Activated CD8-positive, alpha-beta memory T cell treated with anti-CD3 and anti-CD28 coated beads for 1 hour (primary cell): ENCODE measurements at places on chromosomes 7 and 10.

DNA sequence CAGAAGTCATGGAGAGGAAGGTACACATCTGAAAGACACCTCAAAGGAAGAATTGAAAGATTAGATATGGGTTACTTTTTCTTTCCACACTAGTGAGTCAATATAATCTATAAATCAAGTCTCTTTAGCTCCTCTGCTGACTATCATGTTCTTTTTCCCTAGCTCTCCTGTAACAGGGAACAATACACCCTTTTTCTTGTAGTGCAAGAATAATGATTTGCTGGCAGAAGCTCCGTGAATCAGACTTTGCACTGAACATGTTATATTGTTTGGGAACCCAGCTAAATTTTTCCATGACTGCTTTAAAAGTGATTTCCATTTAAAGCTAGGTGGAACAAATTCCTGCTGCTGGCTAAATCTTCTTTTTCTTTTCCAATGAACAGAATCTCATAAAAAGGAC is 756.6 kb upstream of the C7orf33 start:
- DNase-seq = no peak

DNA sequence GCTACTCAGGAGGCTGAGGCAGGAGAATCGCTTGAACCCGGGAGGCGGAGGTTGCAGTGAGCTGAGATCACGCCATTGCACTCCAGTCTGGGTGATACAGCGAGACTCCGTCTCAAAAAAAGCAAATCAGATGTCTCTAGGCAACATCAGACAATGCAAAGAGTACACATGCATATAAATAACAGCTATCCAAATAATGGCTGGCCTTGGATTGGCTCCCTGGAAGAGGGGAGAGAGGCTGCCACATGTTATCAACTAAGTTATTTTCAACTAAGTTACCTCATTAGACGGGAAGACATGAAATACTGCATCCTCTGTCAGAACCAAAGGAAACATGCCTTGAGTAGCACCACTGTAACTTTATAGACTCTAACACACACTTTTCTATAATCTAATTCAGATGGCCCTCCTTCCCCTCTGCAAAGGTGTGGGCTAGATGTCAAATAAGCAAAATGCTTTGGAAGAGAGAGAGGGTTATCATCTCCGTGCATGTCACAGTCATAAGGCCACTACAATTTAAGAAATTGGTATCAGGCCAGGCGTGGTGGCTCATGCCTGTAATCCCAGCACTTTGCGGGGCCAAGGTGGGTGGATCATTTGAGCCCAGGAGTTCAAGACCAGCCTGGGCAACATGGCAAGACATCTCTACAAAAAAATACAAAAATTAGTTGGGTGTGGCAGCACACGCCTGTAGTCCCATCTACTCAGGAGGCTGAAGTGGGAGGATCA is 22.5 kb upstream of the SPOCK2 start:
- no peak for DNase-seq

GRCh38 chr7:142894112-142894984 is 8.8 kb upstream of the TRPV6 start:
- no peak for DNase-seq

GRCh38 chr7:124152859-124153692 is 120.2 kb upstream of the TMEM229A start:
- DNase-seq = no peak

DNA sequence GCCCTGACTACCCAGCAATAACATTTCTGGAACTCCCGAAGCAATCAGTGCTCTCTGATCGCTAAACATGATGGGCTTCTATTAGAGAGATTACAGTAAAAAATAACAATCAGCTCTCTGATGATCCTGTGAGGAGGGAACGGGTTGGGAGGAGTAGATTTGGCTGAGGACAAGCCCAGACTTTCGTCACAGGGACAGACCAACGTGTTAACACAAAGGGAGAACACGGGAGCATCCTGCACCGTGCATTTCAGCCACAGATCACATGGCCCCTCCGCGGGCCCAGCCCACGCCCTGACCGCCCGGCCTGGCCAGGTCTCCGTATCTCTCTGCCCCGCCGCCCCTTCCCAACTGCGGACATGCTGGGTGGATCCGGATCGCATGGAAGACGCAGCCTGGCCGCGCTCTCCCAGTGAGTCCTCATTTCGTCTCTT is 95.0 kb upstream of the AGBL3 start:
- no peak for DNase-seq

GRCh38 chr7:24842449-24843241 is 85.4 kb upstream of the GSDME start:
- DNase-seq = no peak

DNA sequence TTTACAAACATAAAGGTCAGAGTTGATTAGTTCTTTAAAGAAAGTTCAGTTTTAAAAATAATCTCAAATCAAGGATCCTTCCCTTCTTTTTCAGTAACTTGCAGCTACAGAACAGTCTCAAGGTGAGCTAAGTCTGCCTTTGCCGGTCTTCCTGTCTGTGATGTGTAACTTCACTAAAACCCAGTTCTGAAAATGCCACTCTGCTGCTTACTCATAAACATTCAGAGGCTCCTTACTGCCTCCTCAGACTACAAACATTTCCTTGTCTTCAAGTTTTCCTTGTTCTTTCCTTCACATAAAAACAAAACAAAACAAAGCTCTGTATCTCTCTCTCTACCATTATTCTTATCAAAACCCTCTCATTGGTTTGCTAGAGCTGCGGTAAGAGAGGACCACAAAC is 128.7 kb downstream of the ETV1 start:
- no peak for DNase-seq

DNA sequence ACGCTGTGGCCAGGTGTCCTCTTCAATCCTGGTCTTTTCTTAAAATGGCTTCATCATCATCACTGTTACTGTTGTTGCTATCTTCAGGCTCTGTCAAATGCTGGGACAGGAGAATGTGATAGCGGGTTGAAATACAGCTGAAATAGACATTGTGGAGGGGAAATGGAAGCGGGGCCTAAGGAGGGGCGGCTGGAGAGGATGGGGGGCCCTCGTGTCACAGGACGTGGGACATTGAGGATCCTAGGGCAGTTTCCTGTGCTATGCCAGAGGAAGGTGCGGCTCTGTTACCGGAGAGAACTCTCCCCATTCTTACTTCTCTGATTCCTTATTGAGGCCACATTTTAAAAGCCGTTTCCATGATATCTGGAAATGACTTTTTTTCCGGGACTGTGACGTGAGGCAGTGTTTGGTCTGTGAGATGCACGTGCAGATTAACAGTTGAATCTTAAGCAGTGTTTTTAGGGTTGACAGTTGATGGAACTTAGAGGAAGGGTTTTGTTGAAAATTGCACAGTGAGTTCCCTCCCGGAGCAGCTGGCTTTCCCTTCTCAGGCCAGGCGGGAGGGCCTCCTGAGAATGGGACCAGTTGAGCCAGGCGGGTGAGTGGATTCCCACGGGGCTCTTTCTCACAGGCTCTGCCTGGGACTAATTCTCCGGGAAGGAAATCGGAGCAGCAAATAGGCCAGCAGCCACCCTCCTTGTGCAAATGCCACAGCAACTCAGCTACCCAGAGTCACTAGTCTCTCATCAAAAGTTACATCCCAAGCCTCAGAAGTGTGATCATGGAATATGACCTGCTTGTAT is 125.2 kb downstream of the TACC2 start:
- no peak for DNase-seq

- no peak for DNase-seq
Measured at GRCh38 chr10:127874671-127875448, 17.9 kb downstream of the CLRN3 start.

- no peak for DNase-seq
Measured at GRCh38 chr10:133110133-133110532, 22.4 kb downstream of the ADGRA1 start.

- DNase-seq = no peak
Measured at GRCh38 chr7:25857376-25858067, 294.5 kb upstream of the NFE2L3 start.

- peak; percentile 15 for DNase-seq
Measured at GRCh38 chr7:92641921-92642511, 51.8 kb upstream of the FAM133B start.

DNA sequence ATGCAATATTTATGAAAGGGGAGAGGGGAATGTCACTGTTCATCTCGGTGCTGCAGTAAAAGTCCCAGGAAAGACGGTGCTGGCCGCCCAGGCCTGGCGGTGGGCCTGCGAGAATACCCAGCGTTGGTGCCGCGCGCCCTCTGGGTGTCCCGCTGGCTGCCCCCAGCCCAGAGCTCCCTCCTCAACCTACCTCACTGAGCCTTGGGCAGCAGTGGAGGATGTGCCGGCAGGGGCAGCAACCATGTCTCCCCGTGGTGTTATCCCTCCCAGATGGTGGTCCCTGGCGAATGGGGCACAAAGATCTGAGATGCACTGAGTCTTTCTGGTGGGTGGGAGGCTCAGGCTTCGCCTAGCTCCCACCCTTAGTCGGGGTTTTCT is 9.5 kb upstream of the TLX1 start:
- DNase-seq = no peak

- DNase-seq = no peak
Measured at GRCh38 chr7:117963264-117964197, 90.3 kb upstream of the CTTNBP2 start.

GRCh38 chr10:98339799-98340198 is 71.8 kb upstream of the LOXL4 start:
- DNase-seq = no peak

GRCh38 chr7:84589012-84589411 is 394.4 kb upstream of the SEMA3A start:
- DNase-seq = no peak

DNA sequence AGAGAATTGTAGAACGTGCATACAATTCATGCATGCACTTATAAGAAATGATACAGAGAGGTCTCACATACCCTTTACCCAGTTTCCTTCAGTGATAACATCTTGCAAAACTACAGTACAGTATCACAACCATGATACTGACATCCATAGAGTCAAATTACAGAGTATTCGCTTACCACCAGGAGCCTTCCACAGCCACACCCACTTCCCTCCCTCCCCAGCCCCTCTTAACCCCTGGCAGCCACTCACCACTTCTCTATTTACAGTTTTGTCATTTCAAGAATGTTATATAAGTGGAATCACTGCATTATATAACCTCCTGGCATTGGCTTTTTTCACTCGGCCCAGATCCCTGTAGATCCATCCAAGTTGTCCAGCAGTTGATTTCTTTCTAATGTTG is 143.8 kb downstream of the ZNF248 start:
- no peak for DNase-seq

DNA sequence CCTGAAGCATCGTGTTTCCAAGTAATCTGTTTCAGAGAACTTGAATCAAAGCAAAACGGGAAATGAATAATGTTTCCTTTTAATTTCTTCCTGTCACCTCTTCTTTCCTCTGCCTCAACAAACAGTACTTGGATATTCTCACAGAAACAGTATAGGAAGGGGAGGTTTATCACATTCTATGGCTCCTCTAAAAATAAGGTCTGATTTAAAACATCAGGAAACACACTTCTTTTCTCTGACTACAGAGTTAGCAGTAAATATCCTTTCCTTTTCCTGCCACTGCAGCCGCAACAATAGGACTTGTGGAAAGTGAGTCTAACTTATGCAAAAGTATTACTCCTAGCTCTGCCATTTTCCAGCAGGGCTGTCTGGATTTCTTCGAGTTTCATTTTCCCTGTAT is 62.3 kb downstream of the CH25H start:
- no peak for DNase-seq

GRCh38 chr7:106999023-106999422 is 45.5 kb upstream of the PRKAR2B start:
- no peak for DNase-seq

GRCh38 chr10:80497187-80498077 is 40.3 kb upstream of the SH2D4B start:
- DNase-seq = no peak

DNA sequence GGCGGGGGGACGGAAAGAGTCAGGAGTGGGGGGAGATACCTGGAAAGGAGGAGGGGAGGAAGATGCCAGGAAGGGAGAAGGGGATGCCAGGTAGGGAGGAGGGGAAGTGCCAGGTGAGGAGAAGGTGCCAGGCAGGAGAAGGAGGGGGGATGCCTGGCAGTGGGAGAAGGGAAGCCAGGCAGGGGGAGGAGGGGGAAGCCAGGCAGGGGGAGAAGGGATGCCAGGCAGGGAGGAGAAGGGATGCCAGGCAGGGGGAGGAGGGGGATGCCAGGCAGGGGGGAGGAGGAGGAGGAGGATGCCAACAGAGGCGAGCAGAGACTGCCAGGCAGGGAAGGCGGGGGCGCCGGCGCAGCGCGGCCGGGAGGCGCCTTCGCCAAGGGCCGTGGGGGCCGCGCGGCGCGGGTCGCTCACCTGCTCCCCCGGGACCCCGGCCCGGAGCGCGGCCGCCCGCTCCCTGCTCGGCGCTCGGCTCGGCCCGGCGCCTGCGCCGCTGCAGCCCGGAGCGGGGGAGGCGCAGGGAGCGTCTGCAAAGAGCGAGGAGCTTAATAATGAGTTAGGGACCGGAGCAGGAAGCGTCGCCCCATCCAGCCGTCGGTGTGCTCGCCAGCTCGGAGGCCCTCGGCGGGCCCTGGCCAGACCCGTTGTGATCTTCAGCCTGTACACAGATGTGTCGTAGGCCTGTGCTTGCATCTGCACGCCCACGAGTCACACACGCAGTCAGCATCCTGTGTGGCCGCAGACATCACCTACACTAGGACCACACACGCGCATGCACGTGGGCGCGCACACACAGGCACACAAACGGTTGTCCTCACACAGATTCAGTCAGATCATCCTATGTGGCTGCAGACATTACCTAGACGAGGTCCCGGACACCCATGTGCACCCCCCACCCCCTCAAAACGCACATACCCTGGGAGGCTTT is 28.4 kb upstream of the SMARCD3 start:
- DNase-seq = peak; percentile 6

DNA sequence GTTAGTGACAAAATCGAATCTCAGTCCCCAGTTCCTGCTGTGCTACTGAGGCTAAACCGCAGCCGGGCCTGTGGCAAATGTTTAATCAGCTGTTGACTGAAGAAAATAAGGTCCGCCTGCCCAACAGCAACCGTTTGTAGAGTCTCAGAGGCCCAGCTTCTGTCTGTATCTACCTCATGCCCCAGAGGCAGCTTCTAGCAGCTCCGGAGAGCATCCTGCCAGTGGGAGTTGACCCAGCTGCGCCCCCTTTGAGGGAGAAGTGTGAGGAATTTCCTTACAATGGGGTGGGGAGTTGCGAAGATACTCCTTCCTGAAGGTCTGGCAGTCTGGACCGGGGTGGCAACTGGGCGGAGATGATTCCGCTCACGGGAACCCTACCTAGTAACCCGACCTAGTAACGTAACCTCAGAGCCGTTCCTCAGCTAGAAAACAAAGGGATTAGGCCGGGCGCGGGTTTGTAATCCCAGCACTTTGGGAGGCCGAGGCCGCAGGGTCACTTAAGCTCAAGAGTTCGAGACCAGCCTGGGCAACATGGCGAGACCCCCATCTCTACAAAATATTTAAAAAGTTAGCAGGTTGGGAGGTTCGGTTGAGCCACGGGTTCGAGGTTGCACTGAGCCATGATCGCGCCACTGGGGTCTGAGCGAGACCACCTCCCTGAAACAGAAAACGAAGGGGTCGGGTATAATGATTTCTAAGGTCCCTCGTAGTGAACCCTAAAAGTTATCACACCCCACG is 846 bp upstream of the ZNF775 start:
- peak; percentile 10 for DNase-seq
